Fibroblast of skin of right quadriceps (primary cell): ENCODE measurements at places on chromosomes 5 and 9.

DNA sequence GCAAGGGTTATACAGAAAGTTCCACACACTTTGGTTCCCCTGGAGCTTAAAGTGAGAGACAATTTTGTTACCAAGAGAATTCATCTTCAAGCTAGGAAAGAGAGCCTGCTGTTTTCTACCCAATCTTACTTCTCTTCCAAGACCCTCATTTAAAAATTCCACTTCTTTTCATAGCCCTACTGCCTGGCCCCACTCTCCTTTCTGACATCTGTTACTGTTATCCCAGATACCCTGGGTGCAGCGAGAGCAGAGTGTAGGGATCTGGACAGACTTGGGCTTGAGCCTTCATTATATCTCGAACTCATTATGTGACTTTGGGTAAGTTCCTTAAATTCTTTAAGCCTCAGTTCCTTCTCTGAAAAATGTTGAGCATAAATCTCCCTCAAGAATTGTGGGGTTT is 263.1 kb downstream of the ASTN2 start:
- no peak for DNase-seq

- DNase-seq: peak; percentile 29
These were observed 30.7 kb downstream of the EXOC3 start for GRCh38 chr5:473551-474192.

GRCh38 chr5:36585701-36586100 is 20.7 kb upstream of the SLC1A3 start:
- no peak for DNase-seq

GRCh38 chr5:135163964-135164363 is 129.9 kb upstream of the PITX1 start:
- DNase-seq: no peak

- no peak for DNase-seq
These were observed 1216.3 kb upstream of the ACO1 start for GRCh38 chr9:31168161-31168560.

DNA sequence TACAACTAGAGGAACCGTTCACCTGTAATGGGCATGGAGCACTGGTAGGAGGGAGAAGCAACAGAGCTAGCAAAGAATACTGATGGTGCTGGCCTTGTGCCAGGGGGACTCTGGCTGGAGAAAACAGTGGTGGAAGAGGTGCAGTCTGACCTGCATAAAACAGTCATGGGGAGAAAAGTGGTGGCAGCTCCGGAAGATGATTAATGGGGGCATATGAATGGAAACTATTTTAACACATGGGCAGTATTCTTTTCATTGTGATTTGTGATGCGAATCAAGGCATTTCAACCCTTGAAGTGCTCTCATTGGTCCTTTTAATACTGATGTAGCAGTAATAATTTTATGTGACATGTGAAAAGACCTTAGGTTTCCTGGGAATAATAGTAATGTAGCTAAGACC is 219.6 kb downstream of the ADAMTS6 start:
- DNase-seq: peak; percentile 3

- no peak for DNase-seq
These were observed 3.9 kb downstream of the SLC6A3 start for GRCh38 chr5:1441166-1441865.

GRCh38 chr5:139392324-139392677 is 2.6 kb upstream of the MZB1 start:
- no peak for DNase-seq

GRCh38 chr5:80093796-80094195 is 58.6 kb downstream of the THBS4 start:
- DNase-seq: no peak

GRCh38 chr5:82365026-82365425 is 86.9 kb upstream of the RPS23 start:
- no peak for DNase-seq

- DNase-seq: peak; percentile 54
These were observed 475.1 kb downstream of the TMEM232 start for GRCh38 chr5:110251366-110251765.

DNA sequence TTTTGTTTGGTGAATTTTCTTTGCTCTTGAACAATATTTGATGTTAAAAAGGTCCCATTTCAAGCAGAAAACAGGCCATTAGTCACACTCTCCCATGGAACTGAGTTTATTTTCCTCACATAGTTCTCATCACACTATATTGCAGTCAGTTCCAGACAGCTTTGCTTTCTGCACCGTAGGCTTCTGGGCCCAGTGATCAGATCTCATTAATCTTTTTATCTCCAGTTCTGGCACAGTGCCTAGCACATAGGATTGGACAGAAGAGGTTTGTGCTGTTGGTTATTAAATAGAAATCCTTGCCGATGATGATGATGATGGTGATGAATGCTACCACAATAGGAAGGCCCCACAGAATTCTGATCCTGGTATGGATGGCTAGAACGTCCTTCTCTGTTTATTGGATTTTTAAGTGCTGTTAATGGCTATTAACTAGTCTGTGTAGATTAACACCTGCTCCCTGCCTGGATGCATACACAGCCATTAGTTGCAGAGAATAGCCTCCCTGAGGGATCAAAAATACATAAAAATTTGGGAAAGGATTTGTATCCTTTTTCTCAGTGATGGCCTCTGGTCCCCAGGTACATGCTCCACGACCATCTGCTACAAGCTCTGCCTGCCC is 52.0 kb upstream of the NTRK2 start:
- DNase-seq: no peak
